GOT3 (cell line): ENCODE measurements at places on chromosomes 5 and 9.

GRCh38 chr9:98839724-98840123 lies 32.3 kb downstream of the GALNT12 start:
- DNase-seq = no peak

DNA sequence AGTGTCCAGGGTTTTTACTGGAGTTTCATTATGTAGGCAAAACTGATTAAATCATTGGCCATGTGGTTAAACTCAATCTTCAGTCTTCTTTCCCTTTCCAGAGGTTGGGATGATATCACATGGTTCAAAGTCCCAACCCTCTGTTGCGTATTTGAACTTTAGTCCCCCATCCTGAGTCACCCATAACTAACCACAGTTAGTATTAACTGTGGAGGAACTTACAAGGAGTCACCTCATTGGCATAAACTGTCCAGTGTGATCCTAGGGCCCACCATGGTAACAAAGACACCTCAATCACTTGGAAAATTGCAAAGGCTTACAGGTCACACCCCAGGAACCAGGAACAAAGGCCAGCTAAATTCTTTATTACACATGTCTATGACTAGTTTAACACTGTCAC lies 188.5 kb downstream of the COX7C start:
- no peak for DNase-seq

- DNase-seq = no peak
These were observed 54.9 kb downstream of the RICTOR start for GRCh38 chr5:39019254-39019653.

- no peak for DNase-seq
These were observed 1.1 kb upstream of the PITX1 start for GRCh38 chr5:135034963-135035677.

DNA sequence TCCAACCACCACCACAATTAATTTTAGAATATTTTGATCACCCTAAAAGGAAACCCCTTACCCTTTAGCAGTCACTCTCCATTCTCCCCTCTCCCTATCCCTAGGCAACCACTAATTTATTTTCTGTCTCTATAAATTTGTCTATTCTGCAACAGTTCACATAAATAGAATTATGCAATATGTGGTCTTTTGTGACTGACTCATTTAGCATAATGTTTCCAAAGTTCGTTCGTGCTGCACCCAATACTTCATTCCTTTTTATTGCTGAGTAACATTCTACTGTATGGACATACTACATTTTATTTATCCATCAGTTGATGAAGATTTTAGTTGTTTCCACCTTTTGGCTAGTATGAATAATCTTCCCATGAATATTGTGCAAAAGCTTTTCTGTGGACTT lies 18.2 kb upstream of the CDC20B start:
- no peak for DNase-seq
